SHP77 (cell line): ENCODE measurements at places on chromosomes 3 and 15.

DNA sequence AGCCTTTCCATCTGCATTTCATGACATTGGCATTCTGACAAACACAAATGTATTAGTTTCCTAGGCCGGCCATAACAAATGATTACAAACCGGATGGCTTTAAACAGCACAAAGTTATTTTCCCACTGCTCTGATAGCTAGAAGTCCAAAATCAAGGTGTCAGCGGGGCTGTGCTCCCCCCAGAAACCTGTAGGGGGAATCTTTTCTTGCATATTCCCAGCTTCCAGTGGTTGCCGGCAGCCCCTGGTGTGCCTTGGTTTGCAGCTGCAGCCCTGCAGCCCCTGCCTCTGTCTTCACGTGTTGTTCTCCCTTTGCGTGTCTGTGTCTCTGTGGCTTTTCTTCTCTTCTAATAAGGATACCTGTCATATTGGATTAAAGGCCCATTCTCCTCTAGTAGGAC, 79.0 kb upstream of the CDV3 start:
- DNase-seq = peak; percentile 21

GRCh38 chr3:114562557-114562956, 268.7 kb downstream of the TIGIT start:
- DNase-seq = no peak

DNA sequence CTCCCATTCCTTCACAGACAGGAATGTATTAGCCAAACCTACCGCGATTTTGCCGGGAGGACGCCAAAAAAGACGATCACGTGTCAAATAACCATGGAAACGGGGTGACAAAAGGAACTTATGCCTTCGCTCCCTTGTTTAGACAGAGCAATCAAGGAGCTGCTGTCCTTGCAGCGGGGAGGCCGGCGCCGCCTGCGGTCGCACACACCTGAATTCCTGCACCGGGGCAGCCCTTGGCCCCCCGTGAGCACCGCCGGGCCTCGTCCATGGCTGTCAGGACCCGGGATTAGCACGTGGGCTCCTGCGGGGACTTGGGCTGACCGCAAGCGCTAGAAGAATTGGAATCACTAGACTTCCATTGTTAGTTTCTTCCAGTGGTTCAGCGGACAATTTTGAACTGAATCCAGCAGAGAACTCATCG, 193.1 kb downstream of the SHQ1 start:
- DNase-seq = no peak

GRCh38 chr3:107394502-107394901, 17.3 kb downstream of the CCDC54 start:
- no peak for DNase-seq

GRCh38 chr3:186236357-186237020, 125.5 kb downstream of the DGKG start:
- DNase-seq = no peak

- DNase-seq = no peak
Measured at GRCh38 chr15:32743411-32744140, 25.8 kb downstream of the GREM1 start.

GRCh38 chr3:143326983-143327778, 207.6 kb downstream of the CHST2 start:
- DNase-seq = no peak

- DNase-seq = no peak
Measured at GRCh38 chr3:153399636-153400035, 237.6 kb downstream of the RAP2B start.

GRCh38 chr3:71384837-71385716, 198.5 kb downstream of the FOXP1 start:
- no peak for DNase-seq

GRCh38 chr3:151460774-151461450, at the start of gene IGSF10:
IGSF10 (minus strand) TSS chr3:151461061; CDS start chr3:151458709, 2,352 bp downstream.
- DNase-seq = no peak

DNA sequence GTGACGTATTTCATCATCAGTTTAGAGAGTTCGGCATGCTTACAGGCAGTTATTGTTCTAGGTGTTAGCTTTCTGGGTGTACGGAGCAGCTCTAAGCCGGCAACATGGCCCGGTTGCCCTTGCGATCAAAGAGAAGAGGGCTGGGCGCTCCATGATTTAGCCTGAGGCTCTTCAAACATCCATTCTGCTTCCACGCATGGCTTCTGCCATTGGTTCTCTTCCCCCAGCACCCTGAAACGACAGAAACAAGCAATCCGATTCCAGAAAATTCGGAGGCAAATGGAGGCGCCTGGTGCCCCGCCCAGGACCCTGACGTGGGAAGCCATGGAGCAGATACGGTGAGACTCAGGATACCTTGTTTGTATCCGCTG, 574 bp downstream of the NGRN start:
- peak; percentile 39 for DNase-seq
